ENCODE measurements at places on chromosomes 12 and 14. TPM values are rescaled to one million over a fixed set of nuclear protein-coding genes. Genes with fewer than 3 reads are reported as not detected.

- peak; percentile 76 for DNase-seq
Observed at GRCh38 chr12:22543246-22544037, 900 bp downstream of the C2CD5 start.

- DNase-seq = no peak
Observed at GRCh38 chr14:24167469-24168114, 4.3 kb upstream of the REC8 start.

Gene TBK1
- total RNA-seq = 11.6 TPM

DNA sequence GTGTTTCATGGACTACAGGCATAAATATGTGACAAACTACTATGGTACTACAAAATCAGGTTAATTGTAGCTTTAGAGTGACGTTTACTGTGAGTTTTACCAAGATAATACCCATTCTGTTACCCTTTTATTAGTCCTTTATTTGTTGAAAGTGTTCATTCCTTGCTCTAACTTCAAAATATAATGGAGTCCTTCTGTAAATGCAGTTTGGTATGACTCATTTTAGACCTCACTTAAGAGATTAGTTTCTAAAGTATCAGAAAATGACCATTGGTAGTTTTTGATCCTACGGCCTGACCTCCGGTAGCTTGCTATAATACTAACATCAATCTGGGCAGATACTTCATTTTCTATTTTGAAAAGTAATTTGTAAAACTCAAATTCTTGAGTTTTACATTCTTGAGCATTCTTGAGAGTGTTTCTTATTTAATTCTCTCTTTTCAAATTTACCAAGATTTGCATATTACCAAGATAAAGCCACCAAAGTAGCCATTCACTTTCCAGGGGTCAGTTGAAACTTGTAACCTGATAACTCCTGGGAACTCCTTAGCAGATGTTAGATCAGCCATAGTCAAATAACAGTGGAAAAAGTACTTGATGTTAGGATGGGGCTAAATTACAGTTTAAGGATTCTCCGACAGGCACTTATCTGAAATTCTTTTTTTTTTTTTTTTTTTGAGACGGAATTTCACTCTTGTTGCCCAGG lies 4.2 kb downstream of the HSPA2 start:
- DNase-seq = no peak

Gene TAS2R19
- total RNA-seq = 0.65 TPM

GRCh38 chr12:69655616-69656340 lies 43.3 kb downstream of the BEST3 start:
- no peak for DNase-seq

- peak; percentile 74 for DNase-seq
Observed at GRCh38 chr12:48125985-48126384, 6.8 kb downstream of the PFKM start.

Gene GNB3
- total RNA-seq = 0.30 TPM

GRCh38 chr14:57747036-57747435 lies 118.9 kb downstream of the SLC35F4 start:
- no peak for DNase-seq

DNA sequence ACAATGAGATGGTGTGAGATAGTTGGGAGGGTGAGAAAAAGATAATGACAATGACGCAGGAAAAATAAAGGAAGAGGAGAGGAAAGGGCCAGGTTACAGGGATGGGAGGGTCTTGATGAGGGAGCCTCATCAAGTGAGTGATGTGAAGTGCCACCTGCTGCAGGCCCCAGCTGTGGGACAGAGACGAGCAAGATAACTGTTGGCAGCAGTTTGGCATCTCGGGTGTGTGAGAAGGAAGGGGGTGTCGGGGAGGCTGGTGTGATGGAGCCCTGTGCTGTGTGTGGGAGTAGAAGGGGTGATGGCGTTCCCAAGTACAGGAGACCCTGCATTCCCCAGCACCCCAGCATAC lies 11.4 kb upstream of the TAC3 start:
- DNase-seq = no peak

Gene CD69
- 0.82 TPM for total RNA-seq

Gene TESPA1
- total RNA-seq = not detected

GRCh38 chr12:88860851-88861250 lies 280.6 kb upstream of the KITLG start:
- DNase-seq = no peak

GRCh38 chr14:29528889-29529288 lies 398.8 kb downstream of the PRKD1 start:
- DNase-seq = no peak

DNA sequence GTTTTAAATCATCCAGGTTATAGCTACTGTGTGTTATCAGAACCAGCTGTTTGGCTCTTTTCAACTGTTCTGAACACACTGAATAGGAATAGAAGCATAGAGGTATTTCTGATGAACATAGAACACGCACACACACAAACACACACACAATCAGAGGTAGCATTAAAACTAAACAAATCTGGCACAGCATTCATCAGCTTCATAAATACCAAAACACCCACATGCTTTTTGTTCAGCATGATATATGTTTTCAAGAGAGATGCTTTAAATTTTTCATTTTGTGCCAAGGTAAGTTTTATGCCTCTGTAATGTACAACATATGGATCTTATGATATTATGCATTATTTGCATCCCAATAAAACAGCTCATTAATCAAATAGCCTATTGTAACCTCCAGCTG lies 208.6 kb downstream of the GALC start:
- no peak for DNase-seq

Gene DTX1
- total RNA-seq = 1.6 TPM

DNA sequence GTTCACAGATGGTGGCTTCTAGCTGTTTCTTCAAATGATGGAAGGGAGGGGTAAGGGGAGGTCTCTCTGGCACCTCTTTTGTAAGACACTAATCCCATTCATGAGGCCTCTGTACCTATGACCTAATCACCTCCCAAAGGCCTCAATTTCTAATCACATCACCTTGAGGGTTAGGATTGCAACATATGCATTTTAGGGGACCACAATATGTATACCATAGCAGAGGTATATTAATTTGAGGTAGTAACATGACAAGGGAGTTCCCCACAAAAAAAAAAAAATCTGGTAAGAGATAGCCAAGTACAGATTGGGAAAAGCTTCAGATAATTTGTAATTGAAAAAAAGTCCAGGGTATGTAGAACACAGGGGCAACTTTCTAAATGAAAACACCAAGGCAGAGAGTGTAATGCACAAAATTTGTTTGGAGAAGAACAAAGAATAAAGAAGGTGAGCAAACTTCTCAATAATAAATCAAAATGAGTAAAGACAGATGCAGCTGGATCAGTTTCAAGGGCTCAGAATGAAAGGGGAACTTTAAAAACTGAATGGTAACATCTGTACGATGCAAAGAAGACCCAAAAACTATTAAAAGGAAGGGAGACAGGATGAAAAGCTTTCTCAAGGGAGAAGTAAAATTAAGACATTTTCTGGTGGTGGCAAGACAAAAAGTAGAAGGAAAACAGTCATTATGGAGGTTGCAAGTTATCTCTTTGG lies 125.5 kb upstream of the DCN start:
- DNase-seq = no peak

DNA sequence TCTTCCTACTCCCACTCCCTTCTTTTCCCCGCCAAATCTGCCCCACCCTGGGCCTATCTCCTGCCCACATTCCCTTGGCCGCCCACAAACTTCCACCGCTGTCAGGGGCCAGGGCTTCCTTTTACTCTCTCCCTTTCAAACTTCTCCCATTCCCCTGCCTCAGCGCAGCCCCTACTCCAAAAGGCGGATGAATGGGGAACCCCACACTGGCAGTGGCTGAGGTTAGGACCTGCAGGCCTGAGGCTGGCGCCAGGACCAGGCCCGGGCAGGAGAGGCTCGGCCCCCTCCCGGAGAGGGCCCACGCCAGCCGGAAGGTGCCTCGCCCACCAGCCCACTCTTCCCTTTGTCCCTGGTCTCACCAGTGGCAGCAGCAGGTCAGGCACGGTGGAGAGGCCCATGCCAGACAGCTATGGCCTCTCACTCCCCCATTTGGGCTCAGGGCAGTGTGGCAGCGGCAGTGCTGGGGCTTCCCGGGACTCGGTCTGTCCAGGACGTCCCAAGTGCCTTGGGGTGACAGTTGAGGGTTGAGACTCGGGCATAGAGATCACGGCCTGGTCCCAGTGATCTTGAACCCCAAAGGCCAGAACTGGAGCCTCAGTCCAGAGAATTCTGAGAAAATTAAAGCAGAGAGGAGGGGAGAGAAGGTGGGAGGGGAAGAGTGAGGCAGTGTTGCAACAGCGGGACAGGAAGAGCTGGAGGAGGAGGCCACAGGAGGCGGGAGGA lies at the start of gene TNFRSF1A:
TSS of gene TNFRSF1A (minus strand) at position 660 of the 723 bp plus-strand sequence. CDS start at position 398, 262 bp downstream.
- DNase-seq = peak; percentile 73

Gene THAP2
- 7.2 TPM for total RNA-seq

Gene MGST1
- 17.8 TPM for total RNA-seq

Gene TAS2R9
- total RNA-seq = not detected

DNA sequence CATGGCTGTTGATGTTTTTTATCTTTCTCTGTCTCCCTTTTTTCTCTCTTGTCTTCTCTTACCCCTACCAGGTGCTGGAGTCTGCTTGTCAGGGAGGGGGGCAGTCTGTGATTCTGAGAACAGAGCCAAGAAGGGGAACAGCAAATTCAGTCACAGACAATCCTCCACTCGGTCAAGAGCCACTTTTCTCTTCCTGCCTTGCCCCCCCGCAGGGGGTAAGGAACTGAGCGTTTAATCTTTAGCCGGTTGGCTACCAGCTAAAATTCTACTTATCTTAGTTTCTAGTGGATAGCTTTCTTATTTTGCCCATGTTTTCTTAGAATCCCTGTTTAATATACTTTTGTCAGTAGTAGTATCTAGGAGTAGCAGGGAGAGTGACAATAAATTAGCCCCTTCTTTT lies 1.9 kb downstream of the RIMKLB start:
- no peak for DNase-seq

Gene KIF5A
- 0.14 TPM for total RNA-seq

GRCh38 chr12:129063600-129063999 lies 210.3 kb downstream of the GLT1D1 start:
- no peak for DNase-seq
